ENCODE measurements at places on chromosomes 3 and 15.

DNA sequence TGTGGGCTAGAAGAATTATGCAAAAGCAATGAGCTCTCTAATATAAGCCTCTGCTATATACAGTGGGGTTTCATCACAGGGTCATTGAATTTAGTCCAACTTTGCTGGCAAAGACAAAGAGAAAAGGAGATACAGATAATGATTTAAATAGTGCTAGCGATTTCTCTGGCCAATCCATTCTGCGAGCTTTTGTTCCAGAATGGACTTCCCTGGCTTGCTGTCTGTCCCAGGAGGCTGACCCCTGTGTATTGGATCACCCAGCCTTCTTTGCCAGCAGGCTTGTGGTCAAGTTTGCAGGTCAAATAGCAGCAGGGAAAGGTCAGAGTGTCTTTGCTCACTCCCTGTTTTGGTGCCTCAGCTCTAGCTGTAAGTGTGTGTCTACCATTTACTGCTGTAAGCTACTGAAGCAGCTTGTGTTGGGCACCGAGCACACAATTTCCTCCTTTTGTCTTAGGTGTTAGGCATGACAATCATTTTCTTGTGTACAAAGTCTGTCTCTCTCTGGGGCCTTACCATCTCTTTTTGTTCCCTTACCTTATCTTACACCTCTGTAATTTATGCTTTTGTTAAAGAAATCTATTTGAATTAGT, 55.7 kb downstream of the UNC13C start:
- no peak for DNase-seq

- DNase-seq: no peak
These were observed 52.4 kb upstream of the MRPS22 start for GRCh38 chr3:139291276-139292051.

- DNase-seq: no peak
These were observed 132.1 kb downstream of the RORA start for GRCh38 chr15:61097043-61097442.

- DNase-seq: no peak
These were observed 113.1 kb downstream of the CHCHD6 start for GRCh38 chr3:126816986-126817777.

GRCh38 chr3:126777366-126777765, 73.3 kb downstream of the CHCHD6 start:
- no peak for DNase-seq

DNA sequence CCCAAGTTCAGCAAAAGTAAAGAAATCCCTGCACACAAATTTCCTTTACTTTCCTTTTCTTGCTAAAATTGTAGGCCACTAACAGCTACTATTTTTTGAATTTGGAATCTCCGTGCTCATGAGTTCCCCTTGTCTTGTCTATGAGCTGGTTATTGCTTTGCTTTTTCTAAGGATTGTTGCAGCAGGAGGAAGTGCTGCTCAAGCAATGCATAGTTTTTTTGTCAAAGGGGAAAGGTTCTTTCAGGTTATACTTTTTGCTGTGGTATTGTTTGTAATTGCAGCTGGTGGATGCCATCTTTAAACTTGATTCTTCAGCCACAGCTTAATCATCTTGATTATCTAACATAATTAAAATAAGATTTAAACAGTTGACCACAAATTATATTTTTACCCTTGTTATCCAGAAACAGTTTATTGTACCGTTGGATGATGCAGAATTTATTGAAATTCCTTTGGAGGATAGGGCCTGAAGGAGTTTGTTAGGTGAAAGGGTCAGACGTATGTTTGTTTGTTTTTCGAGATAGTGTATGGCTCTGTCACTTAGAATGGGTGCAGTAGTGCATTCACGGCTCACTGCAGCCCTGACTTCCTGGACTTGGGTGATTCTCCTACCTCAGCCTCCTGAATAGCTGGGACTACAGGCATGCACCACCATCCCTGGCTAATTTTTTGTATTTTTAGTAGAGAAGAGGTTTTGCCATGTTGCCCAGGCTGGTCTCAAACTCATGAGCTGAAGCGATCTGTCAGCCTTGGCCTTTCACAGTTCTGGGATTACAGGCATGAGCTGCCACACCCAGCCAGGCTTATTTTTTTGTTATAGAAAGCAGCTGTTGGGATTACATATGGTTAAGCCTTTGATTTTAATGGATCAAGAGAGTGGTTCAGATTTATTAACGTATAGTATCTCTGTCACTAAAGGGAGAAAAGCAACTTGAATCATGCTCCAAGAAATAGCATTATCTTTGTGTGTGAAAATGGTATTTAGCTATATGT, 11.7 kb downstream of the MGA start:
- DNase-seq: no peak

DNA sequence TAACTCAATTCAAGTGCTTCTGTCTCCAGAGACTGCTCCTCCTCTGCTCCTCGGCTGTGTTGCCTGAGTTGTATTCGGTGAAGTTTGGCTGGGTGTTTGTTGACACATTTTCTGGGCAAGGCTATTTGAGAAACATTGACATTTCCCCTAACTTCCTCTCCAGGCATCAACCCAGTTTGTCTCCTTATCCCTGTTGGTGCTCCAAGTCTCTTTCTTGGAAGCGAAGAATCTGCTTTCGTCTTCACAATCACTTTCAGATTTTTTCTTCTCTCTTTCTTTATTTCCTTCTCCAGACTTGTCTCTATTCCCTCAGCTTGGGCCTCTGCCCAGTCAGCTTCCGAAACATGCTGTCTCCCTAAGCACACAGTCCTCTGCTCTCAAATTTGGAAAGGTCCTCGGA, 84.7 kb downstream of the ETV5 start:
- no peak for DNase-seq

GRCh38 chr3:37993067-37993455, 2.5 kb downstream of the VILL start:
- DNase-seq: no peak

- no peak for DNase-seq
These were observed 50.4 kb upstream of the CASR start for GRCh38 chr3:122132949-122133540.

DNA sequence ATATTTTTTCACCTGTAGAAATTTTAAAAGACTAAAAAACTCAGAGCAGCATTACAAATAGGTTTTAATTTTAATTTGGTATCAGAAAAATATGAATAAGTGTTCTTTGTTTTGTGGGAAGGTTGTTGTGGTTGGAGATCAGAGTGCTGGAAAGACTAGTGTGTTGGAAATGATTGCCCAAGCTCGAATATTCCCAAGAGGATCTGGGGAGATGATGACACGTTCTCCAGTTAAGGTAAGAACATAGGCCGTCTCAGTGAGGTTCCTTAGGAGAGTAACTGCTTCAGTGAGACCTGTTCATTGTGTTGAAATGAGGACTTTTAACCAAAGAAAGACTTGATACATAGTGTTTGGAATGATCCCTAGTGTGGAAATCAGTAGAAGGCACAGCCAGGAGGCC, 44.8 kb downstream of the OPA1 start:
- no peak for DNase-seq

GRCh38 chr15:25886498-25887140, 23.5 kb upstream of the ATP10A start:
- no peak for DNase-seq

- DNase-seq: no peak
These were observed 78.4 kb downstream of the FBXL2 start for GRCh38 chr3:33355611-33356010.

GRCh38 chr3:106560451-106560966, 691.7 kb upstream of the CBLB start:
- DNase-seq: no peak

- DNase-seq: peak; percentile 9
These were observed 581 bp downstream of the SH3BP5 start for GRCh38 chr3:15331606-15332404.

GRCh38 chr15:38535491-38536200, 29.0 kb downstream of the RASGRP1 start:
- no peak for DNase-seq

- no peak for DNase-seq
These were observed 103.1 kb downstream of the TMEM266 start for GRCh38 chr15:76162784-76163456.

- no peak for DNase-seq
These were observed 64.9 kb upstream of the MYO5C start for GRCh38 chr15:52360229-52361203.

- DNase-seq: no peak
These were observed 206.8 kb downstream of the MAGI1 start for GRCh38 chr3:65831733-65832425.

- no peak for DNase-seq
These were observed 110.1 kb upstream of the MLF1 start for GRCh38 chr3:158460926-158461325.

- no peak for DNase-seq
These were observed 30.3 kb downstream of the GPD1L start for GRCh38 chr3:32136703-32137102.

DNA sequence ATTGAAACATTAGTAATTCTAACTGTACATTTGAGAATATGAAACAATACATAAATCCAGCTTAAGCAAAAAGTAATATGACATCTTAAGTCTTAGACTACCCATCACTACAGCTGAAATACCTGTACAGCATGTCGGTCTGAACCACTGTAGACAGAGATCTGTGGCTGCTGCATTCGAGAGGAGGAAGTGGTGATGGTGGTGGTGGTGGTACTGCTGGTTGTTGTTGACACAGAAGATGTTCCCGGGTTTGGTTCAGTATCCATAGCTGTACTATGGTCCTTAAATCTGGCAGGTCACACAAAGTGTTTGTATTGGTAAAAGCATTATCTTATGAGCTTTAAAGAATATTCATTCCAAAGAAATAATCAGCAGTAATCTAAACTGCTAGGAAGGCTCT, 2.9 kb downstream of the PHC3 start:
- no peak for DNase-seq

GRCh38 chr3:106685745-106686144, 691.5 kb upstream of the CCDC54 start:
- DNase-seq: no peak

GRCh38 chr3:10504171-10505049, 976 bp downstream of the ATP2B2 start:
- DNase-seq: no peak

DNA sequence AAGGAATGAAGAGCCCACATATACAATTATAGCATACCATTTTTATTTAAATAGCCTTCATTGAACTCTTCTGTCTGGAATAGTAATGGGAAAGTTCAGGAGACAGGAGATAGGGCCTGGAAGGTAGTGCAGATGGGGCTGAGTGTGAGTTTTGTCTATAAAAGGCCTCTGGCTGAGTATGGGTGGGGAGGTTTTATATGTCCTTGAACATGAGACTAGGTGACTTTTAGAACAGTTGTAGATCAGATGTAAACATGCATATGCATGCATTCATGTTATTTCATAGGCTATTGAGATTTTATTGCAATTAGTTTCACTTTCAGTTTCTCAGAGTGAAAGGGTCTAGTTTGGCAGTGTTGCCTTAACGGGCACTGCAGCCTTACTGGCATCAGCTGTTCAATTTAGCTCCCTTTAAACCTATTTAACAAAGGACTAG, 27.1 kb downstream of the CGGBP1 start:
- no peak for DNase-seq

Measured in endothelial cell (in vitro differentiated cells).